ENCODE measurements at places on chromosomes 1 and 21. TPM values are rescaled to one million over a fixed set of nuclear protein-coding genes. Genes with fewer than 3 reads are reported as not detected.

GRCh38 chr1:167416506-167416905, 101.8 kb downstream of the CD247 start:
- no peak for DNase-seq

The CRP gene
- total RNA-seq = not detected

The PPIE gene
- total RNA-seq = 47.3 TPM

DNA sequence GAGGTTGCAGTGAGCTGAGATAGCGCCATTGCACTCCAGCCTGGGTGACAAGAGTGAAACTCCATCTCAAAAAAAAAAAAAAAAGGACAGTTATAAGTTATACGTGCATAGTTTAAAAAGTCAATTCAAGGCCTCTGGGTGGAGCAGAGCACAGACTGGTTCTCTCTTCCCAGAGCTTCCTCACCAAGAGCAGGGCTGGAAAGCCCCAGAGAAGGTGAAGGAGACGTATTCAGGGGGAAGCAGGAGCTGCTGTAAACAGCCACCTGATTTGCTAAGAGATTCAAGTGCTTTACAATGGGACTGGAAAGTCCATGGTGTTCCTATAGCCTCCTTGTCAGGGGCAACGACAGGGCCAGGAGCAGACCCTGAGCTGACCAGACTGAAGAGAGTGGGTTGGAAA, 85.0 kb upstream of the LYST start:
- no peak for DNase-seq

DNA sequence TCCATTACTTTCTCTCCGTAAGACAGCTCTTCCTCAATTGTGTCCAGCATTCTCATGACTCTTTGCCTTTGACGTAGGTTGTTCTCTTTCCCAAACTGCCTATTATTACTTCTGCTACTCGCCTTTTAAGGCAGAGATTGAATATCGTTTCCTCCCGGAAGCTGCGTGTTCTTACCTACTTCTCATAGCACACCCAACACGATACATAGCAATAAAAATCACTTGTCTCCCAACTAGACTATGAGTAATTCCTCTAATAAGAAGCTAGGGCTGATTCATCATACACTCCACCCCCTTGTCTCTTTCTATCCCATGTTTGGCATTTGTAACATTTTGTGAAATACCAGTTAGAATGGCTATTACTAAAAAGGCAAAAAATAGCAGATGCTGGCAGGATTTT, 55.8 kb upstream of the SGIP1 start:
- DNase-seq = no peak

DNA sequence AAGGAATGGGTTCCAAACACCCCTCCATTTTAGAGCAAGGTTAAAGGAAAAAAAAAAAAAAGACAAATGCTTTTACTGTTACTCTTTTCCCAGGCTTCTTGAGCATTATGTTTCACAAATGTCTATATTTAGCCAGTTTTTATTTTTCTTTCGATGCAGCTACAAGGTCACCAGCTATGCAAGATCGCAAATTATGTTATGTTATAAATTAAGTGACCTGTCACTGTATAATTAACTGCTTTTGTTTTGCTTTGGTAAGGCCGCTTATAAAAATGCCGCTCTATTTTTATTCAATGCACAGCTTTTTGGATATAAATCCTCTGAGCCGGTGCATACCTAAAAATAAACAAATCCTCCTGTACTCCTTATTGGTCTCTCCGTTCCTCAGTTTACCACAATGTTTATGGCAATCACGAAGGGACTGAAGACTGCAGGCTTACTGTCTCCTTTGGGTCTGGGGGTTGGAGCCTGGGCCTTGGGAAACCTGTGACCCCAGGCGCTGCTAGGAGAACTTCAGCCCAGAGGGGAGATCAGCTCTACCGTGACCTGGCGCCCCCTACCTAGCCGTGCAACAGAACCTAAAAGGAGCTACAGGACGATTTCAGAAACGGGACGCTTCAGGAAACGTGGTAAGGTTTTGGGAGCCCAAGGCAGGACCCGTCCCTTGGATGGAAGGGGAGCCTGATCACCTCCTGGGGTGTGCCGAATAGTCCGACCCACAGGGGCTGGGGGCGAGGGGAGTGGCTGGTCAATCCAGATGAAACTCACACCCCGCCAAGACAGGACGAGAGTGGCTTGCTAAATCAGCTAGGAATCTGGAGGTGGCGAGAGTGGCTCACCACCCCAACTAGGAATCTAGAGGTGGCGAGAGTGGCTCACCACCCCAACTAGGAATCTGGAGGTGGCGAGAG, 101.2 kb upstream of the CD55 start:
- no peak for DNase-seq

- no peak for DNase-seq
These were observed 52.9 kb downstream of the DEGS1 start for GRCh38 chr1:224235813-224236493.

The CAMK1G gene
- total RNA-seq = 0.63 TPM

The CLDN17 gene
- total RNA-seq = not detected

DNA sequence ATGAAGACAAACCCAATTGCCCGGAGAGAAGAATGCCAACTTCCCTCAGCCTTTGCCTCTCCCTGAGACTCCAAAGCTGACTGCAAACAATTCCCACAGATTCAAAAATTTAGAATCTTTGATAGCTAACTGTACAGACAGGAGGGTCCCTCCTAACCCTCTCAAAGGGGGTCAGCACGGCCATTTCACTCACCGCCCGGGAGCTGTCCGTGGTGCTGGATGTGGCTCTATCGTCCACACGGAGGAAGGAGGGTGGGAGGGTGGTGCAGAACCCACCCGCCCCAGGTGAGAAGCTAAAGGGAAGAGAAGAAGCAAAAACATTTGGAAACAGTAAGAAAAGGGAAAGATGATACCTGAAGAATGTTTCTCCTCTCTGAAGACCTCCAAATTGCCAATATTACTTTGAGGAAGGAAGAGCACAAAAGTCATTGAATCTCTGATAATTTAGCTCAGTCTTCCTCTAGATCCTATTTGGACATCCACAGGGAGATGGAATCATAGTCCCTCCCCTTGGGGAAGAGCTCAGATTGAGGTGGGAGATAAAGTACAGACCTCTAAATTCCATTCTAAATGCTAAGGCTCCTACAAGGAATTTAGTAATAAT, 45.6 kb downstream of the RHBG start:
- DNase-seq = no peak

- DNase-seq = no peak
These were observed 153.1 kb upstream of the CXADR start for GRCh38 chr21:17359781-17360180.

The MIA3 gene
- total RNA-seq = 52.2 TPM

GRCh38 chr1:905071-905749, 18.5 kb upstream of the SAMD11 start:
- DNase-seq = no peak

The HCRTR1 gene
- total RNA-seq = not detected

The SH2D2A gene
- 246 TPM for total RNA-seq

GRCh38 chr1:55623311-55623710, 408.1 kb upstream of the USP24 start:
- no peak for DNase-seq

- no peak for DNase-seq
These were observed 106.3 kb upstream of the SMYD2 start for GRCh38 chr1:214174508-214175199.

GRCh38 chr1:23524716-23525401, 6.2 kb downstream of the E2F2 start:
- peak; percentile 26 for DNase-seq
